ENCODE measurements at places on chromosomes 2 and 18.

- DNase-seq, result no peak
These were observed 162.4 kb upstream of the NABP1 start for GRCh38 chr2:191515551-191515950.

DNA sequence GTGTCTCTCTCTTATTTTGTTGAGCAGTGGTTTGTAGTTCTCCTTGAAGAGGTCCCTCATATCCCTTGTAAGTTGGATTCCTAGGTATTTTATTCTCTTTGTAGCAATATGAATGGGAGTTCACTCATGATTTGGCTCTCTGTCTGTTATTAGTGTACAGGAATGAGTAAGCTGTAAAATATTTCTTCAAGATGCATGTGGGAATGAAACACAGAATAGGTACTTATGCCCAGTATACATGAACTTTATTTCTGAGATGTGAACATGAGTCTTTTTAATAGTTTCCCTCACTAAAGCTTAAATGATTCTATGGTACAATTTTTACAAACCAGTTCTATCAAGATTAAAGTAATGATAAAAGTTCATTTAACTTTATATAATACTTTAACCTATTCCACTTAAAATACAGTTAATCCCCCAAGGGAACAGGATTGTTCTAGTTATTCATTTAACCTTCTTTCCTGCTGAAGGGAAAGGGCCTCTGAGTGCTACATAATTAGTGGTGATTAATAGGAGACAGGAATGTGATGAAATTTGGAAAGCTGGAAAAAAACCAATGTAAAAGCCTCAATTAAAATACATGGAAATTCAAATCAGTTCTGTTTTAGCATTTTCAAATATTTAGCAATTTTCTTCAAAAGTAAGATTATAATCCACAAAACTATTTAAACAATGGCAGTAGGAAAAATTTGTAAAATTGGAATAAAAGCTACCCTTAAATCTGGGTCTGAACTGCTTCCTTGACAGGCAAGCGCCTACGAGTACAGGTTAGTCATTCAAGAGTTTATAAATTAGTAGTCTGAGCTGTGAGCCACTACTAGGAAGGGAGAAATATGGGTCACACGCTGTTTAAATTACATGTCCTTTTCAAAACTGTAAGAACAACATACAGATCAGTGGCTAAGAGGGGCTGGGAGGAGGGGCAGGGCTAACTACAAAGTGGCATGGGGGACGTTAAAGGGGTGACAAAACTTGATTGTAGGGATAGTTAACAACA is 28.9 kb downstream of the SPIRE1 start:
- peak; percentile 65 for DNase-seq

GRCh38 chr18:3255611-3256165 is 6.2 kb upstream of the MYL12B start:
- no peak for DNase-seq

DNA sequence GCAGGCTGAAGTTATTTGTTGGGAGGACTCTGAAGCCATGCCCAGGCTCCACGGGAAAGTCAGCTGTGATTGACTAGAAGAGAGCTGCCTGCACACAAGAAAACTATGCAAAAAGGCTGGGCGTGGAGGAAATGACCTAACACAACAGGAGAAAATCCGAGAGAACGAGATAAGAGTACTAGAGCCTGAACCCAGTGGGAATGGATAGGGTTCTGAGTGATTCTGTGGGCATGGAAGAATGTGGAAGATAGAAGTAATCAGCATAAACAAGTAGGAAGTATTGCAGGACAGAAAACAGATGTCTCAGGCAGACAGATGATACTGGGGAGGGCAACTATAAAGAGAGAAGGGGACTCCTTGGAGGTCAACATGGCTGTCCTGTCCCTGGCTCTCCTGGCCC is 12.1 kb upstream of the COPS8 start:
- DNase-seq, result peak; percentile 75

- peak; percentile 92 for DNase-seq
These were observed 85.3 kb downstream of the CDC42EP3 start for GRCh38 chr2:37585982-37586621.

DNA sequence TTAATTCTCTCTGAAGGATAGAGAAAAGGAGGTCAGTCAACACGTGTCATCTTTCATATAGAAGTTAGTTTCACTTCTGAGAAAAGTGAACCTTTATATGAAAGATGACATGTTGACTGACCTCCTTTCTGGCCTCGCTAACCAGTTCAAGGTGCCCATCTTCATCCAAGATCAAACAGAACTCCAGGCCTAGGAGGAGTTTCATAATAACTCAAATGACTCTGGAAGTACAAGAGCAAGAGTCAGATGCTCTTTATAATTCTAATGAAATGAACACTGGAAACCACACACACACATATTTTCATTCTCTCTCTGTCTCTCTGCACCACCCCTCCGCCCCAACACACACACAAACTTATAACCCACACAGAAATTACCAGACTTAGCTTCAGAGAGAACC is 16.3 kb downstream of the ANKRD44 start:
- DNase-seq, result no peak

DNA sequence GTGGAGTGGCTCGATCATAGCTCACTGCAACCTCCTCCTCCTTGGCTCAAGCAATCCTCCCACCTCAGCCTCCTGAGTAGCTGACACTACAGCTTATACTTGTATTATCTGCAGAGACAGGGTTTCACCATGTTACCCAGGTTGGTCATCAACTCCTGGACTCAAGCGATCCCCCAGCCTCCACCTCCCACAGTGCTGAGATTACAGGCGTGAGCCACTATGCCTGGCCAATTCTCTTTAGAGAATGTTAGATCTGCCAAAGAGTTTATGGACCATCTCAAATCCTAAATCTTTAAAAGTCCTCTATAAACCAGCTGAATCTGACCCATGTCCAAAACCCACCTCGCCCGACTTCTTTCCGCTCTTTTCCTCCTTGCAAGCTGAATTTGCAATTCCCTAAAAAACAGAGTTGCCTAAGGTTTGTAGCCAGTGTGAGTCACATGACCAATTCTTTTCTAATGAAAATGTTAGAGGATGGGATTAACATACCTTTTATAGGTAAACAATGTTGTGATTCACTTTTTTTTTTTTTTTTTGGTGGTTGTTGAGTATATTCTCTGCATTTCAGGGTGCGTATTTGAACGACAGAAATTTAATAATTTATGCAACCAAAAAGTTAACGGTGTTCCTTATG is 2.4 kb upstream of the PMAIP1 start:
- DNase-seq, result no peak

Data from fibroblast of skin of scalp (primary cell).